ENCODE measurements at places on chromosomes 7 and 10.

DNA sequence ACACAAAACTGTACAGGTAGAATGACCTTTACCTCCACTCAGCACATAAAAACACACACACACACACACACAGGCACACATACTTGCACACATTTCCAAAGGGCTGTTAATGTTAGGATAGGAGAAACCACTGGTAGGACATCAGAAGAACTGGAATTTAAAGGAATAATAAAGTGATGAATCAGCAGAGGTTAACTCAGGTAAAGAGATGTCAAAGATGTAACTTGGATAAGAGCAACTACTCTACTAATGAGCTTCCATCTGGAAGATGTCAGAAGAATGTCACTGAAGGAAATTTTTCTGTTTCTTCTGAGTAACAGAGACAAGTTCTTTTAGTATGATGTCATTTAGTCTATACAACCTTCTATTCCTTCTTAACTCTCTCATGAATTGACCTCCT lies 26.4 kb upstream of the GPR37 start:
- no peak for DNase-seq

- DNase-seq, result no peak
These were observed 414.6 kb upstream of the LRGUK start for GRCh38 chr7:133712544-133712943.

GRCh38 chr7:100892364-100893317 lies 3.0 kb downstream of the ACHE start:
- DNase-seq, result no peak

GRCh38 chr10:79179164-79179956 lies 110.6 kb downstream of the ZMIZ1 start:
- DNase-seq, result no peak

DNA sequence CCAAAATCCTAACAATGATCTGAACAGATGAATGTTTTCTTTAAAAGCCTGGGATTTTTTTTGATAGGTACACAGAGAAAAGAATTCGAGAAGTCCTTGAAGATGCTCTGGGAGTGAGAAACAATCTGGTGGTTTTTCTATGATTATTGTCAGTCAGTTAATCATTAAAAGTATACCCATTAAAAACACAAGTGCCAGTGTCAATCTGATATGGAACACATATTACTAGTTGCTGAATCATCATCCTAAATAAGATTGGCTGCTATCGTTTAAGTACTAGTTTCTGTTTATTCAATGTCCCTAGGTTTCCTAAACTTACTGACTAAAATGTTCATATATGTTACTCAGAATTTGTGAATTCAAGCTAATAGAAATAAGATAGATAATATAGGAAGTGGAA lies 16.1 kb downstream of the COL28A1 start:
- DNase-seq, result no peak

- no peak for DNase-seq
These were observed 4.2 kb downstream of the KBTBD2 start for GRCh38 chr7:32887395-32887794.

- DNase-seq, result peak; percentile 78
These were observed 581 bp downstream of the FAM3C start for GRCh38 chr7:121395494-121395960.

DNA sequence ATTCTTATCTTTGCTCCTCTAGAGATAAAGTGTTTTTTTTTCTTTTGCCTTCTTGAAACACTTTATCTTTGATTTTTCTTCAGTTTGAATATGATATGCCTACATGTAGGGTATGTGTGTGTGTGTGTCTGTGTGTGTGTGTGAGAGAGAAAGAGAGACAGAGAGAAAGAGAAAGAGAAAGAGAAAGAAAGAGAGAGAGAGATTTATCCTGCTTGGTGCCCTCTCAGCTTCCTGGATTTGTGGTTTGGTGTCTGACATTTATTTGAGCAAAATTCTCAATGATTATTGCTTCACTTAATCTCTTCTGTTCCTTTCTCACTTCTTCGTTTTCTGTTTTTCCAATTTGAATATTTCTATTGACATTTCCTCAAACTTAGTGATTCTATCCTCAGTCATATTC lies 60.3 kb downstream of the RAB18 start:
- no peak for DNase-seq

DNA sequence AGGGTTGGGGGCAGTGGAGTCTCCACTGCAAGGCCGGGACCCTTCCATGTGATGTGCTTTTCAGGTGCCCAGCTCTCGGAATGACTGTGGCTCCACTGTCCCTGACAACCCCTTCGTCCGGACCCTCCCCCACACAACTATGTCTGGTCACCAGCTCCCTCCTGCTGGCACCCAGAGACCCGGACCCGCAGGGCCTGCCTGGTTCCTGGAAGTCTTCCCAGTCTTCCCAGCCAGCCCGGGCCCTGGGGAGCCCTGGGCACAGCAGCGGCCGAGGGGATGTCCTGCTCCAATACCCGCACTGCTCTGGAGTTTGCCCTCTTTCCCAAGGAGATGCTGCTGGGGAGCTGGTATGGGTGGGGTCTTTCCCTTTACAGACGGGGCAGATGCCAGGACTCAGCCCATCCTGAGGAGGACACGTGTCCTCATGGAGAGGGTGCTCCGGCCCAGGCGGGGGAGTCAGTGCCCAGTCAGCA lies 5.5 kb downstream of the ATP6V0E2 start:
- no peak for DNase-seq

DNA sequence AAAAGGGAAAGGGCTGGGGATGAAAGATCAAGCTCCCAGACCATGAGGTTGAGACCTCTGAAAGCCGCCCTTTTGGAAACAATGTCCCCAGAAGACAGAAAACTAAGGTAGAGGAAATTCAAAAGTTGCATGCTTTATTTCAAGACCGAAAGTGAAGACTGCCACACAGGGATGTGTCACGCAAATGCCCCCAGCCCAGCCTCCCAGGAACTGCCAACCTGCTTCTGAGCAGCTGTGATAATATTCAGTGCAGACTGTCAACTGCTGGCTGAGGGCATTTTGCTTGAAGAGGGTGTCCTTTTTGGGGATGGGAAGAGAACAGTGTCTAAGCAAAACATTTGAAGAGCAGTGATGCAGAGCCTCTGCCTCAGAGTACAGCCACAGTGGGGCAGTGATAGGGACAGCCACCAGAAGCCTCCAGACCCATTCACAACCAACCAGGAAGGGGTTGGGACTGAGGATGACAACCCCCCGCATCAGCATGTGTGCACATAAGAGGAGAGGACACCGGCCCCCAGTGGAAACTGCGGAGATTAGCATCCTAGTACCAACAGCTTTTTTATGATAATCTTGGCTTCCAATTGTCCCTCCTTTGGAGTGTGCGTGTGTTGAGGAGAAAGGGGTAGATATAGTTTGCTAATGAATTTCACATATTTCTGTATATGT lies 34.7 kb upstream of the NFE2L3 start:
- no peak for DNase-seq

DNA sequence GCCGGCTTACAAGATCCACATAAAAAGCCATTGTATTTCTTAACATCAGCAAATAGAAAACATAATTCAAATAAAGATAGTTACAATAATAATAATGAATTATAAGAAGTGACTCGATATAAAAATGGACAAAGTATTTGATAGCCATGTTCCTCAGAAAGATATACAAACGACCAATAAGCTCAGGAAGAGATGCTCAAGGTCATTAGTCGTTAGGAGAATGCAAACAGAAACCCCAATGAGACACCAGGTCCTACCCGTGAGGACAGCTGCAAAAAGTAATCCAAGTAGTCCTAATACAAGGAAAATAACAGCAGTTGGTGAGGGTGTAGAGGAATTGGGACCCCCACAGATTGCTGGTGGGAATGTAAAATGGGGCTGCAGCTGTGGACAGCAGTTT lies 54.2 kb upstream of the INPP5A start:
- DNase-seq, result no peak

- no peak for DNase-seq
These were observed 839 bp upstream of the HABP2 start for GRCh38 chr10:113552014-113552413.

DNA sequence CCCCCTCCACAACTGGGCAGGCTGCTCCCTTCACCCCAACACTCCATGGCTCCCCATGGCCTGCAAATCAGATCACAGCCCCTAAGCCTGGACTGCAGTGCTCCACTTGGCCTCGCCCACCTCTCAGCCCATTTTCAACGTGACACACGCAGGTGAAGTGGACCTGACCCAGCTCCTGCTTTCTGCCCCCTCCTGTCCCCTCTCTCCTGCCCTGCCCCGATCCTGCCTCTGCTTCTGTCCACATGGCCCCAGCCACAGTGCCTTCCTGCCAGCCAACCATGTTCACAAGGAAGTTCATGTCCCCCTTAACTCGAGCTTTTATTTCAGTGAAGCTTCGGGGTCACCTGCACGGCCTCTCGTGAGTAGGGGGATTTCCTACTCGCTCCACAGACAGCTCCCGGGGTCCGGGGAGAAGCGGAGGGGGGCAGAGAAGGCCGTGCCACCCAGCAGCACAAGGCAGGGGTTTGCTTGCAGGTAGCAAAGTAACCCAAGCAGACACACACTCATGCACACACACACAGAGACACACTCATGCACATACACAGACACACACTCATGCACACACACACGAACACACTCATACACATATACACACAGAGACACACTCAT lies 537.5 kb downstream of the DNAJB6 start:
- DNase-seq, result no peak

DNA sequence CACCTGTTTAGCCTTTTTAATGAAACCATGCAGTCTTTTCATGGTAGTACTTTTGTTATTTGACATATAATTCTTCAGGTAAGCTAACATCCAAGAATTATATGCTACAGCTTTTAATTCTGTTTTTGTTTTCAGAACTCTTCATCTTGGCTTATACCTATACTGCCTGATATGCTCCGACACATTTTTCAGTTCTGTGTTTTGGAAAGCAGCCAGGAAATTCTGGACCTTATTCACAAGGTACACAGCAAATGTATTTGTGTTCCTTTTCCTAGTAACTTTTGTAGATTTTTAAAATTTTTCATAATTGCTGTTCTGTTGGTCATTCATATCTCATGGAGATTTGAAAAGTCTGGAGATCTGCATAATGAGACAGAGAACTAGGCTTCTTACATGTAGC lies 56.7 kb downstream of the BTAF1 start:
- no peak for DNase-seq

- peak; percentile 6 for DNase-seq
These were observed 42.6 kb upstream of the CC2D2B start for GRCh38 chr10:95864906-95865813.

DNA sequence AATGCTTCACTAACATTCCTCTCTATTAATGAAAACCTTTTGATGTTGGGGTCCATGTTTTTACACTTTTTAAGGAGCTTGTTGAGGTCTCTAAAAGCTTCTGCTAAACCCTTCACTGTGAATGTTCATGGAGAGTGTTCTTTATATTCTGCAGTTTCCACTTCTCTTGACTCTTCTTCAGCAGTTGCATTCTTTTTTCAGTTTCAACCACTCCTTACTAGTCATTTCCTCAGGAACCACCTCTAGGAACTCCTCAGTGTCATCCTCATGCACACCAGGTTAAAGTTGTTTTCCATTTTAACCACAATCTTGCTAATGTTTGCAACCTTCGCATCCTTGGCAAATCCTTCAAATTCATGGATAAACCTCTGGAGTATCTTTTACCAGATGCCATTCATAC lies 821.6 kb downstream of the ANKRD7 start:
- DNase-seq, result no peak

DNA sequence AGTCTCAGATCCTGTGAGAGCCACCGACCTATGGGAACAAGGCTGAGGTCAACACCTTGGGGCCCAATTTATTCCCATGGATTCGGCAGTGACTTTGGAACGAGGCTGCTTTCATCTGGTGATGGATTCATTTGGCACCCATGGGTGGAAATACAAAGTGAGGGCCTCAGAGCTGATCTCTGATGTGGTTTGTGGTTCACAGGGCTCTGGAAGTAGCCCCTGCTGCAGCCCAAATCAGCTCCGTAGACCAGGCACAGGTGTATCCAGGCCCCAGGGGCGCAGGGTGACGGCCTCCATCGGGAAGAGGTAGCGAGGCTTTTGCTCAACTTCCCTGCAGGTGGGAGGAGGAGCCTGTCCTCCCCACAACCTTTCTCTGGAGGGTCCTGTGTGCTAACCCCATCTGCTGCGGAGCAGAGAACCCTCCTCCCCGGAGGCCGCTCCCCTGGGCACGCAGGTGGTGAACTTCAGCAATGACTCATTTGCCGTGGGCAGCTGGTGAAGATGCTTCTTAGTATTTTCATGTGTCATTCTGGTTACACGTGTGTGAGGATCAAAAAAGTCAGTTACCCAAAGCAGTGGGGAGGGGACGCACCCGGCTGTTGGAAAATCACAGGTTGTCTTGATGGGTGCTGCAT lies 7.5 kb upstream of the JAKMIP3 start:
- no peak for DNase-seq

GRCh38 chr10:52875336-52875735 lies 102.8 kb upstream of the MBL2 start:
- DNase-seq, result no peak

DNA sequence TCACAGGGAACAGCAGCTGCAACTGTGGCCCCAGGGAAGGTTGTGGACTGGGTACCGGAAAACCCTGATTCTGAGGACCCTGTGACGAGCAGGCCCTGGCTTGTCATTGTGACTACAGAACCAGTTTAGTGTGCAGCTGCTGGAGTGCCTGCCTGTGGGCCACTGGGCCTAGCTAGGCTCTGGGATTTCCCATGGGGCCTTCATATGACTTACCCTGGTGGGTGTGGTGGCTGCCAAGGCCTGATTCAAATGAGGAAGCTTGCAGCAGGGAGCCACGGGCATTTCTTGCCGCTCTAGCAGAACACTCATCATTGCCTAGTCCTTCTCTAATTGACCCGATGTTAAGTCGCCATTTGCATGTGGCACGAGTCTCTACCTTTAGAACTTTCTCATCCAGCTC lies 14.7 kb upstream of the CAMK2G start:
- no peak for DNase-seq

- no peak for DNase-seq
These were observed 28.5 kb downstream of the ZNF33B start for GRCh38 chr10:42609872-42610271.

DNA sequence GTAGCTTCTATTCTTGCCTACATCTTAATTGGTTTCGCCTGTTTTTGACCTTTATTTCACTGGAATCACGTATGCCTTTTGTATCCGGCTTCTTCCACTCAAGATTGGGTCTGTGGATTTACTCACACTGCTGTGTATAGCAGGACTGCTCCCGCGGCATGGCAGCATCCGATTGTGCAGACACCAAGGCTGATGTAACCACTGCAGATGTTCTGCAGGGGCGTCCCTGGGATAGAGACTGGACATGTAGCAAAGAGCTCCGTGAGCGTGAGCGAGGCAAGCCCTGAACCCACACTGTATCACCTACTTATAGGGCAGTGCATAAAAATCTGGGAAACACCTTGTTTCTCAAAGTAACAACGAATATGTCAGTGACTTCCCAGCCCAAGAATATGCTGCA lies 11.4 kb upstream of the IDI2 start:
- DNase-seq, result no peak

GRCh38 chr7:93046641-93047040 lies 71.1 kb downstream of the SAMD9 start:
- DNase-seq, result no peak

Data from CD4-positive, alpha-beta T cell (primary cell).